ENCODE measurements at places on chromosomes 13 and 19. TPM values are rescaled to one million over a fixed set of nuclear protein-coding genes. Genes with fewer than 3 reads are reported as not detected.

The ZNF69 gene
- 8.0 TPM for total RNA-seq

The CDX2 gene
- total RNA-seq: not detected

The OR10H4 gene
- total RNA-seq: not detected

The ICAM1 gene
- 5.9 TPM for total RNA-seq

DNA sequence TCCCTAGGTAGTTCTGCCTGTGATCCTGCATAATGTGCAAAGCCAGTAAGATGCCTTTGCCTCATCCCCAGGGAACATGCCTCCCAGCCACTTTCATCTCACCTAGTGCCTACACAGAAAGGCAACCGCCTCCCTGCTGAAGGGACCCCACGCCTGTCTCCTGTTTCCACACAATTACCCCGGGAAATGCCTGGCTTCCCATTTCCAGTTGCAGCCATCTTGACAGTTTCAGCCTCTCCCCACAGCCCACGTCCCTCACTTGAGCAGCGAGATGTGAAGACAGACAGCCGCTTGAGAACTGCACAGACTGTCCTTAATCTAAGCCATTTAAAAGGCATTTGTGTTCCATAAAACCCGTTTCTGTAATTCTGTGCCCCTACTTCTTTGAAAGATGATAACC is 4.7 kb upstream of the UQCRFS1 start:
- DNase-seq: no peak

GRCh38 chr13:29847501-29847983 is 2.9 kb downstream of the UBL3 start:
- no peak for DNase-seq

DNA sequence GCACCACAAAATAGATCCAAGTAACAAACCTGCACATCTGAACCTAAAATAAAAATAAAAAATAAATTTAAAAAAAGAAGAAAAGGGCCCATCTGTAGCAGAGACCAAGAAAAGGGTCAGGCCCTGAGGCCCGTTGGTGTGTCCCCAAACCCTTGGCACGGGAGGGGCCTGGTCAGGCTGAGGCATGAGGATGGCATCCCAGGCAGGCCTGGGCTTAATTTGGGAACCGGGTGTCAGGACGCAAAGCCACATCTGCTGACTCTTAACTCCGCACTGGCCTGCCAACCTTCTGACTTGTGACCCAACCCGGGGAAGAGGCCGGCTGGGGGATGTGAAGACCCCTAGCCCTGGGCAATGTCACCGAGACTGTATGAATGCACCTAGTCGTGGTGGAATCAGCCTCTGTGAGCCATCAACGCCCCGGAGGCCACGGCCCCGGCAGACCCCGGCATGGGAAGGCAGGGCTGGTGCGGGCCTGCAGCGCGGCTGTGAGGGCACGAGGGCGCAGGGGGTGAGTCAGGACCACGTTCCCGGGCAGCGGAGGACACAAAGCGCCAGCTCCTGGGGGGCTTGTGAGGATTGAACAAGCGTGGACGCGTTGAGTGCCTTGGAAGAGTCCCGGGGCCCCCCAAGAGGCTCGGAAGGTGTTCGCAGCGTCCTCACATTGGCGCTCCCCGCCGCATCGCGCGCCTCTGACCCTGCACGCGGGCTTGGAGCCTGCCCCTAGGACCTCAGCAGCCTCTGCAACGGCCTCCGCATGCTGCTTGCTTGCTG is 38.2 kb downstream of the ATP12A start:
- no peak for DNase-seq

- DNase-seq: no peak
Measured at GRCh38 chr13:110361365-110361911, 54.4 kb downstream of the COL4A2 start.

DNA sequence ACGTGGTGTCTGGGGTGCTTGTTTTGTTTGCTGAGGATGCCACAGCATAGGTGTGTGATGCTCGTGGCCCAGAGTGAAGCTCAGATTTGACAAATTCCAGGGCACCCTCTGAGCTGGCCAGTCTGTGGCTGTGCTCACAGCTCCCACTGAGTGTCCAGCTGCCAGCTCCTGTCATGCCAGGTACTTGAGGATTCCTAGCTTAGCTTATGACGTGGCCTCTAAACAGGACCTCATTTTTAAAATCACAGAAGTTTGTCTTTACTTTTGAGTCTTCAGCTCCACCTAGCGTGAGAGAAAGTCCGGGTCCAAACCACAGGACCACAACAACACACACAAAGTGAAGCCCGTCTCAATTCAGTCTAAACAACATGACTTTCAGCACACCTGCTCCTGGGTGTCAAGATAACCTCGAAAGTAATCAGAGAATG is 117.3 kb downstream of the RAB20 start:
- no peak for DNase-seq
